ENCODE measurements at places on chromosomes 6 and 20.

- DNase-seq, result no peak
Observed at GRCh38 chr20:33944914-33945313, 48.8 kb upstream of the RALY start.

- DNase-seq, result peak; percentile 80
Observed at GRCh38 chr20:45946149-45946970, 11.9 kb downstream of the PCIF1 start.

GRCh38 chr20:3248167-3248992 is 9.4 kb upstream of the SLC4A11 start:
- DNase-seq, result no peak

GRCh38 chr20:36214684-36215256 is 21.5 kb upstream of the AAR2 start:
- no peak for DNase-seq

DNA sequence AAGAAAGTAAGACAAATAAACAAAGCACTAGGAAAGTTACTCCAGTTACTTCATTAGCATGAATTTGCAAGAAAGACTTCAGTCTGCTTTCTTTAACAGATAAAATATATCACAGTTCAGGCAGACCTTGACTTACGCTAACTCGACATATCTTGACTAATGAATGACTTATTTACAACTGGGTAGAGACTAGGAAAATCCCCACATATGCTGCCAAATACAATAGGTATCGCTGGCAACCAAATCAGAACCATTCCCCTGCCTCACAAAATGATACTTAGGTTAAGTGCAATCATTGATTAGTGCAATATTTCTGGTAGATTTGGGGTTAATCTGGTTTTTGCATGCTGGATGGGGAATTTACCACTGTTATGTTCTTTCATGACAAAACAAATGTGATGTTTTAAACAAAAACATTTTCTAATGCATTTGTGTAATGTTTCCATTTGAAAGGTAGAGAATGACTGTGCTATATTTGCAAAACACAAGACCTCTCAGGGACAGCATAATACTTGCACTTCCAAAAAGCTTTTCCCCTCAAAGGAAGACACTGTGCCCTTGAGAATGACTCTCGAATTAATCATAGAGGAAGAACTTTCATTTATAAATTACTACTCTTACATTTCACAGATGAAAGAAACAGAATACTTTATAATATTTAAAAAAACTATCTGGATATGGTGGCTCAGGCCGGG is 101.6 kb downstream of the PRKN start:
- DNase-seq, result no peak

GRCh38 chr6:21616005-21616404 is 22.5 kb downstream of the SOX4 start:
- DNase-seq, result no peak

DNA sequence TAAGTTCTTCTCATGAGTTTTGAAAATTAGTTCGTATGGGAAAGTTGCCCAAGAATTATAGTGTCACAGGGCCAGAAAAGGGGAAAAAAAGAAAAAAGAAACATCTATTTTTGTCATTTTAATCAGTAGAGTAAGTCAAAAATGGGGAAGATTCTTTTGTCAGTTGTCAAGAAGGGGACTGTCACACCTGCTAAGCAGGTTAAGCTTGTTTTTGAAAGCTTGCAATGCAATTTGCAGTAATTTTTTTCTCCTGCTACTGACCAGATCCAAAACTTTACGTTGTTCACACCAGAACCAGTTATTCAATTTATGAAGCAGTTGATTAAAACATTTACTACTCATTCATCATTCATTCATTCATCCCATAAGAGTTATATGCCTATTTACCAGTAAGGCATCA is 171.4 kb downstream of the SOX4 start:
- no peak for DNase-seq

DNA sequence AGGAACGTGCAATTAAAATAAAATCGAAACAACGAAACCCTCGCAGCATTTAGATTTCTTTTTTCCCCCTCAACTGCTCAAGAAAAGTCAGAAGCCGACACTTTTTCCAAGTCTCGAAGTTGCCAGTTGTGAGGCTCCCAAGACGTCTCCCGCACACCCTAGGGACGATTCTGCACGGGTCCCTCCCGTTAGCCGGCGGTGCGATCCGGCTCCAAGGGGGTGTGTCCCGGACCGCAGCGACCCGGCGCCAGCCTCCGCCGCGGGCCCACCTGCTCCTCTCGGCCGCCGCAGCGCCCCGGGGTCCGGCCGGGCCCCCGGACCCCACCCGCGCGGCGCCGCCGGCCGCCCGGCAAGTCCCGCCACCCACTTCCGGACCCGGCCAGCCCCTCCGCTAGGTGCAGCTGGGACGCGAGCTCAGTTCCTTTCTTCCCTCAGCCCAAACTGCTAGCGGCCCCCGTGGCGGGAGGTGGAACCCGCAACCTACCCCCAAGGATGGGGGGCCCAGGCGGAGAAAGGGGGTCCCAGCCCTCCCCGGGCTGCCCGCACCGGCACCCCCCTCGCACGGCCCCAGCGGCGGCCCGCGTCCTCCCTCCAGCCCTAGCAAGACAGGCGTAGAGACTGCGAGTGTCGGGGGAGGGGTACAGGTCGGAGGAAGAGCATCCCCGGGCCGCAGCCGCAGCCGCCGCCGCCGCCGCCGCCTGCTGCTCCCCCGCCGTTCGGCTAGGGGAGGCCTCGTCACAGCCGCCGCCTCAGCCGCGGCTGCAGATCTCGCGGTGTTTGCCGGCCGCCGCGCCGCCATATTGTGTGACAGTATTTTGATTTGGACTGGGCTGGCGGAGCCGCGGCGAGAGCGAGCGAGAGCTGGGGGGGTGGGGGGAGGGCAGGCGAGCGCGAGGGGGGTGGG is 520 bp upstream of the TAB2 start:
- peak; percentile 97 for DNase-seq

- no peak for DNase-seq
Observed at GRCh38 chr6:2396042-2396657, 150.7 kb upstream of the GMDS start.

- no peak for DNase-seq
Observed at GRCh38 chr20:56872620-56873458, 243.7 kb downstream of the TFAP2C start.

- DNase-seq, result no peak
Observed at GRCh38 chr6:150323205-150323604, 45.6 kb upstream of the IYD start.
